ENCODE measurements at places on chromosomes 3 and 15.
A peak's percentile ranks its signal among the peaks of the same experiment; 100 is the strongest.

DNA sequence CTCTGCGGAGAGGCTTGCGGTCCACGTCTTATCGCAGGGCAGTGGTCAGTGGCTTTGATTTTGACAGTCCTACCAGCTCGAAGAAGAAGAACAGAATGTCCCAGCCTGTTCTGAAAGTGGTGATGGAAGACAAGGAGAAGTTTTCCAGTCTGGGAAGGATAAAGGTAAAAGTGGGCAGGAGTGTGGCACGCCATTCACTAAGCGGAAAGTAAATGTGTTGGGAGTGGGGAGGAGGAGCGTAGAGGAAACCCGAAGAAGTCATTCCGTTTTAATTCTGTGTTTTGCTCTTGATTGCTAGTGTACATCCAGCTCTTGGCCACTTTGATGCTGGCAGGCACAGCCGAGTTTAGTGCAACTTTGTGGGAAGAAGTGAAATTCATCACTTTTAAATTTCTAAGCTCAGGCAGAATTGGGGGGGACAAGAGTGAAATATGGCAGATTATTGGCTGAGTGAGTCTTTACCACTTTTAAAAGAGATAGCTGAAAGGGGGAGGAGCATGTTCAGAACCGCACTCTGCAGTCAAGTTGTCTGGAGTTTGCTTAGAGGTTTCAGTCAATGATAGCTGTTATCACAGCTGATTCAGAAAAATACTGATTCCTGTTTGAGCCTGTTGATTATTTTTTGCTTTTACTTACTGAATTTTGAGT lies 1.8 kb downstream of the ARHGEF26 start:
- no peak for DNase-seq

- no peak for DNase-seq
Measured at GRCh38 chr3:31567036-31567435, 34.3 kb downstream of the STT3B start.

- DNase-seq: no peak
Measured at GRCh38 chr3:56788521-56788920, 13.2 kb downstream of the ARHGEF3 start.

GRCh38 chr15:74245342-74245931 lies 9.3 kb downstream of the CCDC33 start:
- peak; percentile 46 for DNase-seq

DNA sequence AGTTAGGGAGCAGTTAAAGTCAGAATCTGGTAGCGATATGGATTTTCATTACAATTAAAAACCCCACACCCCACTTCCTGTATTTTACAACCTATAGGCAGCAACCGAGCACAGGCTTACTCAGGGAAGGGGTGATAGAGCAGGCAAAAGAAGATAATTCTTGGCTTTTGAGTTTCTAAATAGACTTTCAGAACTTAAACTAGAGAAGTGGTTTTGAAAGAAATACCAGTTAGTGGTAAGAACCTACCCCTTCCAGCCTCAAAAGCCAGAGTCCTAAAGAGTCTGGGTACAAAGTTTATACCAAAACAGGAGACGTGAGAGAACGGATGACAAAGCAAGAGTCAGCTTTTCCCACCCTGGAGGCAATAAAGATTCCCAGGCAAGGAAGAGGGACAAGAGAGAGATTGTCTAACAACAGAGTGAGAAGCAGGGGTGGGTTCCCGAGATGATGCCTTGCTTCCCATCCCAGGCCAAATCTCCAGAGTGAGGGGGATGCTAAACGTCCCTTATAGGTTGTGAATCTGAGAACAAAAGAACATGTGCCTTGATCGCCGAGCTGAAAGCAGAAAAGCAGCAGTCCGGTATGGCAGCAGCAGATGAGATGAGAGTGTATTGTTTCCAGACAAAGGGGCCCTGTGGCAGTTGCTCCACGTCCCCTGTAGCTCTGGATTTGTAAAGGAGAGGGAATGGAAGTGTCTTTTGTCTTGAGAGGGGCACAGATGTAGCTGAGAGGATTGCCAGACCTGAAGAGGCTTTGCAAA lies 36.8 kb downstream of the KLHL6 start:
- DNase-seq: peak; percentile 34

DNA sequence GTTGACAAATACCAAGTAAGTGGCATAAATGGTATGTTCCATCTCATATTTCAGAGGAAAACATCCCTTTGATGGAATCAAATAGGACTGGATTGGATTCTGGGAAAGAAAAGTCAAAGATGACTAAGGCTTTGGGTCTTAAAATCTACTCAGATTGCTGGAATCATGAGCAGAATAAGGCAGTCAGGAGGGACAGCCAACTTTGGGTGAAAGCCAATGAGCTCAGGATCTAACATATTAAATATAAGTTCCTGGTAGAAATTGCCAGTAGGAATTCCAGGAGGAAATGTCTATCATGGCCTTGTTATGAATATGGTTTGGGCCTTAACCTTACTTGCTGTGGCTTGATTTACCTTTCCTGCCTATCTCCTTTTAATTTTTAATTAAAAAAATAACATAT lies 55.3 kb downstream of the ISL2 start:
- no peak for DNase-seq

DNA sequence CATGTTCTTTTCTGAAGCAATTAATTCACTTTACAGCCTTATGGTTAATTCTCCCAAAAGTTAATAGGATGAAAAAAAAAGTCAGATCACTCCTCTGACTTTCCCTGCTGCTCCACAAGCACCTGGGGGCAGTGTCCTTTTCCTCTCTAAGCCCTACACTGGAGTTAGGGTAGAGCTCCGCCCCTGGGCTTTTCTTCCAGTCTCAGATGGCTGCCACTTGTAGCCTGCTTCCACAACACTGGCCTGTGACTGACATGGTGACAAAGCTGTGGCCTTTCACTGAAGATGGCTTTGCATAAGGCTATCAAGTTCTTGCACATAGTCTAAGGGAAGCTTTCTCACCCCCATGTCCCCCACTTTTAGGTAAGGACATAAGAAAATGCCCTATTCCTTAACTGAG lies 1.3 kb upstream of the MON1A start:
- DNase-seq: no peak

- peak; percentile 11 for DNase-seq
Measured at GRCh38 chr3:66037330-66037985, 1.3 kb downstream of the MAGI1 start.

- DNase-seq: no peak
Measured at GRCh38 chr3:147890114-147890513, 480.9 kb downstream of the ZIC1 start.

- DNase-seq: peak; percentile 38
Measured at GRCh38 chr3:118817748-118818165, 216.9 kb downstream of the IGSF11 start.

DNA sequence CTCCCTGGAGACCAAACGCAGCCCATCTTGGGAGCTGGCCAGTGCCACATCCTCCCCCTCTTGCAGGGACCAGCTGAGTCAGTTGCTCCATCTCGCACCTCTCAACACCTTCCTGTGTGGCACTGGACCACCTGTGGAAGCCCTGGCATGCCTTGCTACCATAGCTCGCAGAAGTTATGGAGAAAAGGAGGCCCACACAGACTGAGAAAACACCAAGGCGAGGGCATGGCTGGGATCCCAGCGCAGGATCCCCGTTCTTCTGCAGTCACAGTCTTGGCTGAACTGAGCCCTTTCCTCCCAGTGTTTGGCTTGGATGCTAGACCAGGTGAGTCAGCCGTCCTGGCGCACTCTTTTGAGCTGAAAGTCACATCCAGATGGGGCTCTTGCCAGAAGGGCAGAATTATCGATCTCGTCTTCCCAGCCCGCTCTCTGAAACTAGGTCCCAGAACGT lies 46.9 kb downstream of the CHRD start:
- no peak for DNase-seq

- DNase-seq: no peak
Measured at GRCh38 chr15:69824075-69824876, 273.4 kb downstream of the TLE3 start.

DNA sequence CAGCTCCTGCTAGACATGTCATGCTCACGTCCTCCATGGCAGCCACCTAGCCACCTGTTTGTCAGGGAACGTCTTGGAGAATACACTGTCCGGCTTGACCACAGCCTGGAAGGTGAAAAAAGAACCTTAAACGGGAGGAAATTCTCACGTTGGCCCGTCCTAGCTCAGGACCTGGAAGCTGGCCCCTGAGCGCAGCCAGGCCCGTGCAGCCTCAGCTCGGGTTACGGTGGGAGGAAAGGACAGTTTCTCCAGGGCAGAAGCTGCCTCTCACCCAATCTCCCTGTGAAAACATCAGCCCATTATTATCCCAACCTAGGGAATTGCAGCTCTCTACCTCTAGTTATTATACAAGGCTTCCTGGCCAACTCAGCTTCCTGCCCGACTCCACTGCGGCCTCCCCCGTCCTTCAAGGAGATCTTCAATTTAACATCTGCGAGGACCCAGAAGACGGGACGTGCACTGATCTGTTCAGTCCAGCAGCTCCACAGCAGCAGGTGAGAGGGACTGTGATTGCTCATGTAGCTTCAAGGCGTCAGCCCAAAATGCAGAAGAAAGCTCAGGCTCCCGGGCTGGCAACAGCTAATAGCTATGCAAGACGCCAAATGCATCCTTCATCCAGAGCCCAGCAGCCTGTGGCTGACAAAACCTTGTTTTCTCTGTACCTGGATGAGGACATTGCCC lies 84.7 kb downstream of the ADAMTS17 start:
- no peak for DNase-seq

DNA sequence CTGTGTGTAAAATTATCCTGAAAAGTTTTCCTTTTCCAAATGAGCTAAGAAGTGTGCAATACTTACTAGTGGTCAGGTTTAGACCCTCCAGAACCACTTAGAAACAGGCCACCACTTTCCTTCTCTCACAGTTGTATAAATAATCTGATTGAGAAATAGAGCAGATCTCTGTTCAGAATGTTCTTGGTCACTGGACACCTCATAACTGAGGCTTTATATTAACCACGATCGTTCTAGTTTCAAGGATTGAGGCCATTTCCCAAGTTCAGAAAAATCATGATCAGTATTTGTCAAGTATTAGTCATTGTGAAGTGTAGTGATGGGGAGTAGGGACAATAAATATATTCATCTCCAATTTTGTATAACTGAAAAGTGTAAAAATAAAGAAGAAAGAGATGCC lies 1.0 kb upstream of the MAP3K13 start:
- no peak for DNase-seq

DNA sequence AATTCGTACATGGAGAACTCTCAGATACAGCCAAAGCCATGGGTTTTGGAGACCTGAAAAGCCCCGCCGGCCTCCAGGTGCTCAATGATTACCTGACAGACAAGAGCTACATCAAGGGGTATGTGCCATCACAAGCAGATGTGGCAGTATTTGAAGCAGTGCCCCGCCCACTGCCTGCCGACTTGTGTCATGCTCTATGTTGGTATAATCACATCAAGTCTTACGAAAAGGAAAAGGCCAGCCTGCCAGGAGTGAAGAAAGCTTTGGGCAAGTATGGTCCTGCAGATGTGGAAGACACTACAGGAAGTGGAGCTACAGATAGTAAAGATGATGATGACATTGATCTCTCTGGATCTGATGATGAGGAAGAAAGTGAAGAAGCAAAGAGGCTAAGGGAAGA lies 23.5 kb downstream of the MYO5A start:
- DNase-seq: no peak

- no peak for DNase-seq
Measured at GRCh38 chr15:47870956-47871625, 153.8 kb downstream of the SEMA6D start.

DNA sequence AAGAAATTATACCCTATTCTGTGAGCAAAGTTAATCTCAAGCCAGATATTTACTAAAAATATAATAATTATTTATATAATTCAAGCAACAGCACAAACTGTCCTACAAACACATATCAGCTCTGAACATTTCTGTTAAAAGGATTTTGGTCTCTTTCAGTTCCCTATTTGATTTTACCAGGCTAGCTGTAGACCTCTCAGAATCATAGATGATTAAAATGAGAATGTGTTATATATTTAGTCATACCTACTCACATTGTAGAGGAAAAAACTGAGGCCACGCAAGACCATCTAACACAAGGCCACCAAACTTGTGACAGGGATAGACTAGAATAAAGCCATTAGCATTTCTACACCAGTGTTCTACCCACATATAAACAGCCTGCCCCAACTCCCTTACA lies 28.5 kb downstream of the ACKR4 start:
- no peak for DNase-seq

DNA sequence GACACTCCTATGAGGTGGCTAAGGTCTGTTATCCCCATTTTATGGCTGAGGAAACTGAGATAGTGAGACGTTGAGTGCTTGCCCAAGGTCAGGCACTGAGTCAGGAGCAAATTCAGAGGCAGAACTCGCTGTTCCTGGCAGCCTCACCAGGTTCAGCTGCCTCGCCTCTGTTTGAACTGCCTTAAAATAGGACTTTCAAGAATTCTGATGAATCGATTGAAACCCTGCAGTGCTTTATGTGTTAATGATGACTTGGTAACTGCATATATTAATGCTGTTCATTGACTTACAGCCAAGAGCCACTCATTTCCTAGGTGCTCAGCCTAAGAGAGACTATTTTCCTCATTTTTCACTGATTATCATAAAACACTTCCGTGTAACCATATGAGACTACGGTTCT lies 79.5 kb upstream of the BHLHE40 start:
- no peak for DNase-seq
